Body of pancreas (tissue), 4 donors: ENCODE measurements at places on chromosomes 5 and 9.

DNA sequence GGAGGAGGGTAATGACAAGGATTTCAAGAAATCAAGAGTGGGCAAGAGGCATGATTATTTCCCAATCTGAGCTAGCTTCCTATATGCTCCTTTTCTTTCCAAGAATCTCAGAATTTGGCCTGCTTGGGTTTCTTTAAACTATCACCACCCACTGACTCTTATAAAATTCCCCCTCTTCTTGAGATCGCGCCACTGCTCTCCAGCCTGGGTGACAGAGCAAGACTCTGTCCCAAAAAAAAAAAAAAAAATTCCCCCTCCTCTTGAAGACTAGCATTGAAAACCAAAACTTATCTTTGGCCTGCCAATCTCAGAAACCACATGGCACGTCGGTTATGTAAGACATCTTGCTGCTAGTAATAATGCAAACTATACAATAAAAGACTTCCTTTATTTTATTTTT is 3.4 kb upstream of the DMXL1 start:
- no peak for DNase-seq

- peak; percentile 53 for DNase-seq
These were observed 136.9 kb upstream of the FBN2 start for GRCh38 chr5:128674837-128675446.

DNA sequence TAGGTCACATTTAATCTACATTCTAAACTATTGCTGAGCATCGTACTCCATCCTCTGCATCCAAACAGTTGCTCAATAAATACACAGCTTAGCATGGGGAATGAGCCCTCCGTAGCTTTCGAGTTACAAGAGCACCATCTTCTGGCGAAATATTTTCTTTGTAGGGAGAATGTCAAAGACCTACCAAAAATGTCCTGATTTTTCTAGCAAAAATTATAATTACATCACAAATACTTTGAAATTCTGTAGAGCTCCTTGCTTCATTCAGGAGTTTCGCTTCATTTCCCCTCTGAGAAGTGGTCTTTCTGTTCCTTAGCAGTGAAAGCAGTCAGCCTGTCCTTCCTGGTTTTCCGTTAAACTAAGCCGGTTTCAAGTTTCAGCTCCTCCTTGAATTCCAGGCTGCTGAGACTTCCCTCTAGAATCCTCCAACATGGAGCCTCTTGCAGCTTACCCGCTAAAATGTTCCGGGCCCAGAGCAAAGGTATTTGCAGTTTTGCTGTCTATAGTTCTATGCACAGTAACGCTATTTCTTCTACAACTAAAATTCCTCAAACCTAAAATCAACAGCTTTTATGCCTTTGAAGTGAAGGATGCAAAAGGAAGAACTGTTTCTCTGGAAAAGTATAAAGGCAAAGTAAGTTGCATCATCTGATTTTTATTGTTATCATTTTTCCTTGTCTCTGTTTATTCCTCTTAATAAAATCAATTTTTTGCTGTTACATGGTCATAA is at the start of gene GPX8:
GPX8 (plus strand) TSS at position 409 of the 730 bp plus-strand sequence; CDS start at position 431, 22 bp downstream.
- DNase-seq: no peak

- no peak for DNase-seq
These were observed 51.5 kb upstream of the NOTCH1 start for GRCh38 chr9:136597141-136597885.

DNA sequence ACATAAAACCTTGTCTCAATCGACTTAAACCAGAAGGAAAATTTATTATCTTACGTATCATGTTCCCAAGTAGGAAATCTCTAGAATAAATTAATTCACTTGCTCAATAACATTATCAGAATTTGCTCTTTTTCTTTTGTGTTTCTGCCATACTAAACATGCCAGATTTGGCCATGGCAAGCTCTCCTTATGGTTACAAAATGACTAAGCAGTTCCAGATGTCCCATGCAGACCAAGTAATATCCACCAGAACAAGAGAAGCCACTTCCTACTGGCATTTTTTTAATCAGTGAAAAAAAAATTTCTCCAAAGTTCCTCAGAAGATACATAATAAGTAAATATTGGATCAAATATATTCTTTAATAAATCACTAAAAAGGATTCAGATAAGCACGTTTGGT is 25.2 kb upstream of the ADAMTS6 start:
- no peak for DNase-seq

DNA sequence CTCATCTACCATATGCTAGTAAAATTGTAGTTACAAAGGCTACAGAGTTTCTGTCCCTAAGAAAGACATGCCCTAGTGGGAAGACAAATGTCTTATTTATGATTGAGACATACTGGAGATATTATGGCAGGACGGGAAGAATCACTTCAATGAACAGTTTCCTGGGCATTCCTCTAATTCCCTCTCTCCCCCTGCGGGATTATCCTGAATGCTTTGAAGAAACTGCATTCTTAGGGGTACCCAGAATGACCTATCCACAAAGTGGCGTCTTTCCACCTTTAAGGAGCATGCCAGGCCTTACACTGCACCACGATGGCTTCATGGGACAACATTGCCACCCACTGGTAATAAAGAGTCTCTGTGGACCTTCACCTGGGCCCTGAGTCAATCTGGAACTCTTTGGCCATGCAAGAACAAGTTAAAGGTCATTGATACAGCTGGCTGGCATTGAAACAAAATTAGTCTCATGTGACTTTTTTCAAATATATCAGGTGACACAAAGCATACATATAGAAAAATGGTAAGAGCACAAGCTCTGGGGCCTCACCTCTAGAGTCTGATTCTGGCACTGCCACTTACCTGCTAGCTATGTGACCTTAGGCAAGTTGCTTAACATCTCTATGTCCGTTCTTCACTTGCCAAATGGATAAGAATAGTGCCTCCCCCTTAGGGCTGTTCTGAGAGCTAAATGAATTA is 32.0 kb downstream of the ANKRD55 start:
- DNase-seq: peak; percentile 81

- peak; percentile 26 for DNase-seq
These were observed 211.7 kb downstream of the LRRC70 start for GRCh38 chr5:62790348-62790747.

GRCh38 chr9:73548201-73548600 is 396.5 kb downstream of the ANXA1 start:
- no peak for DNase-seq

- DNase-seq: no peak
These were observed 163.8 kb upstream of the SLC28A3 start for GRCh38 chr9:84504360-84504759.

GRCh38 chr5:67844924-67845323 is 370.6 kb upstream of the PIK3R1 start:
- no peak for DNase-seq

GRCh38 chr9:100229136-100229535 is 123.6 kb downstream of the TEX10 start:
- DNase-seq: no peak

DNA sequence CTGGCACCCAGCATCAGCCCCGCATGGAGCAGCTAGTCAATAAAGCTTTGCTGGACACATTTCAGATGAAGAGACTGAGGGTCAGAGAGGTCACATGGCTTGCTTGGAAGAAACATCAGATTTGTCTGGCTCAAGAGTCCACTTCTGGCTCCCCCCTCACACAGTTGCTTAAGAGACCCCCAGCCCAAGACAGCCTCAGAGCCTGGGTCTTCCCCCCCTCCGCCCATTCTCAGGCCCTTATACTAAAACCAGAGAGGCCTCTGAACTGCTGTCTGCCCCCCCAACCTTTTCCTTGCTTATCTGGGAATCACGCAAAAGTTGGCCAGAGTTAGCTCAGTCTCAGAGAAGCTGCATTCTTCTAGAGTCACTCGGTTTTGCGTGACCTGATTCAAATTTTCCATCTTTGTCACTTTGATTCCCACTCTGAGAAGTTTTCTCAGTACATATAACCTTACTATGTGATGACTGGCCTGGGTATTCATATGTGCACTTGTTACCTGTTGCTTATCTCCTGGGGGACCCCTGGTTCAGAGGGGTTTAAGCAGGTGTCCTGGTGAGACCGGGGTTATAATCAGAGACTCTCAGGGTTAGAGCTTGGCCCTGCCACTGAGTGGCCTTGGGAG is 145.4 kb upstream of the IER5L start:
- DNase-seq: no peak

- DNase-seq: no peak
These were observed 77.3 kb upstream of the ZNF366 start for GRCh38 chr5:72584466-72584865.
